Foreskin melanocyte (primary cell): ENCODE measurements at places on chromosomes 12 and 14.

- DNase-seq, result no peak
Measured at GRCh38 chr12:65492998-65493912, 214.8 kb downstream of the MSRB3 start.

GRCh38 chr14:25048170-25049016 lies 1.6 kb downstream of the STXBP6 start:
- no peak for DNase-seq

DNA sequence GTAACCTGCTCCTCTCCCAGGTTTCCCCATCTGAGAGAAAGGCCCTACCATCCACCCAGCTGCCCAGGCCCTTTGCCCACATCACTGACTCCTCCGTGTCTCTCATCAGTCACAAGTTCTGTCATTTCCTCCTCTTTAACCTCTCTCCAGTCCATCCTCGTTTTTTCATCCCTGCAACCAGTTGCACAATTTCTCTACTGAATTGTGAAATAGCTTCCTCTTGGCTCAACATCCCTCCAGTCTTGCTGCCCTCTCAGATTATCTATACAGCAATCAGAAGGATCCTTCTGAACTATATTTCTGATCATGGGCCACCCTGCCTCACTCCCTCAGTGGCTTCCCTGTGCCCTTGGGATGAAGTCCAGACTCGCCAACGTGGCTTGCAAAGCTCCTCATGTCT lies 6.8 kb downstream of the FAM161B start:
- DNase-seq, result peak; percentile 50

- DNase-seq, result no peak
Measured at GRCh38 chr12:131867471-131867870, 27.0 kb upstream of the ULK1 start.

GRCh38 chr14:33908540-33909223 lies 42.2 kb downstream of the EGLN3 start:
- DNase-seq, result no peak

DNA sequence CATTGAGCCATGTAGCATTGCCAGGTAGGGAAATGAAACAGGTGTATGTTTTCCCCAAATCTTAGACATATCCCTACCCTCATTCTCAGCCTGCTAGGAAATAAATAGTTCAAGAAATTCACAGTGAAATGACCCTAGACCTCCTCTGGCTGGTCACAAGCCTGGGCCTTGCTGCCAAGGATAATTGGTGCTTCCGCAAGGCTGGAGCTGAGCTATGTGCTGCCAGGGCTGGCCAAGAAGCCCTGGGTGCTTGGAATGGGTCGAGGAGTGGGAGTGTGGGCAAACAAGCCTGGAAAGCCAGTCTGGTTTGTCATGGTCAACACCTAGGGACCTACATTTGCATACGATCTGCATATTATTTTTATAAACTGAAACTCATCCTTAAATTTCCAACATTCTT lies 31.3 kb upstream of the SLC10A1 start:
- DNase-seq, result no peak

- DNase-seq, result no peak
Measured at GRCh38 chr14:45242706-45243105, 10.3 kb downstream of the MIS18BP1 start.

GRCh38 chr12:30257618-30258017 lies 438.1 kb downstream of the IPO8 start:
- no peak for DNase-seq

DNA sequence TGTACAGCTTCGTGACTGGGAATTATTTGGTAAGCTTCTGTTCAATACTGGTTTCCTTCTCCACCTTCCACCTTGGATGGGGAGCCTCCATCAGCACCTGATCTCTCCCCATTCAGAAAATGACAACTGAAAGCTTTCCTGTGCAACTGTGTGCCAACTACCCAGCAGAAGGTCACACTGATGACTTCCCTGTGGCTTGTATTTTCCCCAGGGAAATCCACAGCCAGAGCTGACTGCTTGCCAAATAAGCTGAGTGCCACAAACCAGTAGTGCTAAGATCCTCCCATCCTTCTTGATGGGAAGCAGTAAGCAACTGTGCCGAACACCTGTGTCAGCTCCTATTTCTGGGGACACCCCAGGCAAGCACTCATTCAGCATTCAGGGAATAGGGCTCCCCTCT lies 257.2 kb upstream of the SOX5 start:
- no peak for DNase-seq

DNA sequence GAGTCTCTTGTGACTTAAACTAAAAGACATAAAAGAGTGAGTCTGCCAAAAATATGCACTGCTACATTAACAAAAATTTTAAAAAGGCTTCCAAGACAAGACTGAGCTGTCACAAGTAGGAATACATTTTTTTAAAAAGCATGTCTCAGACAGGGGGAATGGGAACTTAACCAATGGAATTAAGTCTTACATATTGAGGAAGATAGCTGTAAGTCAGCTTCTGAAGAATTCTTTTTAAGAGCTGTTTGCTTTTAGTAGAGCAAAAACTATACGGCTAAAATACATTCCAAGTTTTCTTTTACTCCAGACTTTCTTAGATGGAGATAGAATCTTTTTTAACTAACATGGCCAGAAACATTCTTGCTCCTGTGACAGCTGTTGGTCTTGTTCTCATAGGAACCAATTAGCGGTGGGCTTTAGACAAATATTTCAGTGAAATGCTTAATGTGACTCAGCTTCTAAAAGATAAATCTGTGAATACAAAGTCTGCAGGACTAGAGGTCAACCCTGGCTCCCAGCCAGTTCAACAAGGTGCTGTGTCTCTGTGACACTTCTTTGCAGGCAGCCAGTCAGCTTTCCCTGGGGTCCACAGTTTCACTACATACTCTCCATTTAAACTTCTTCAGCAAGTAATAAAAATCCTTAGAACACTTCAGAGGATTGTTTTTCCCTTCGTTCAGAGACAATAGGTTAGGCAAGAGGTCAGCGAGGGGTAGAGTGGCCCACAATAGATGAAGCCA lies 187.6 kb downstream of the NAV3 start:
- no peak for DNase-seq
